ENCODE measurements at places on chromosomes 7 and 10.
A peak's percentile ranks its signal among the peaks of the same experiment; 100 is the strongest.

DNA sequence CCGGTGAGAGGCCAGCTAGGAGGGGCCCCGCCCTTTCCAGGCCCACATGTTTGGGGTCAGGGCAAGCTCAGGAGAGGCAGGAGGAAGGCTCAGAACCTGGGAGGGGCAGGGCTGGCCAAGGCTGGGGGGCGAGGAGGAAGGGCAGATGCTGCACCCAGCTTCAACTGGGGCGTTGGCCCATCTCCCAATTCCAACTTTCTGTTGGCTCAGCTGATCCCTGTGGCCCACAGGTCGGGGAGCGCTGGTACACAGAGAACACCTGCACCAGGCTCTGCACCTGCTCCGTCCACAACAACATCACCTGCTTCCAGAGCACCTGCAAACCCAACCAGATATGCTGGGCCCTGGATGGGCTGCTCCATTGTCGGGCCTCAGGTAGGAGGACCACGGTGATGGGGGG is 40.1 kb downstream of the ZAN start:
- H3K36me3 ChIP-seq = no peaks in the 10 kb centered on the region
- no peaks in the 10 kb centered on the region for H3K4me1 ChIP-seq
- H3K27ac ChIP-seq = no peak overlapping the region
- DNase-seq = no peak
- peaks cover 2% of the 10 kb centered on the region for H3K27me3 ChIP-seq
- H3K4me3 ChIP-seq = no peak overlapping the region

DNA sequence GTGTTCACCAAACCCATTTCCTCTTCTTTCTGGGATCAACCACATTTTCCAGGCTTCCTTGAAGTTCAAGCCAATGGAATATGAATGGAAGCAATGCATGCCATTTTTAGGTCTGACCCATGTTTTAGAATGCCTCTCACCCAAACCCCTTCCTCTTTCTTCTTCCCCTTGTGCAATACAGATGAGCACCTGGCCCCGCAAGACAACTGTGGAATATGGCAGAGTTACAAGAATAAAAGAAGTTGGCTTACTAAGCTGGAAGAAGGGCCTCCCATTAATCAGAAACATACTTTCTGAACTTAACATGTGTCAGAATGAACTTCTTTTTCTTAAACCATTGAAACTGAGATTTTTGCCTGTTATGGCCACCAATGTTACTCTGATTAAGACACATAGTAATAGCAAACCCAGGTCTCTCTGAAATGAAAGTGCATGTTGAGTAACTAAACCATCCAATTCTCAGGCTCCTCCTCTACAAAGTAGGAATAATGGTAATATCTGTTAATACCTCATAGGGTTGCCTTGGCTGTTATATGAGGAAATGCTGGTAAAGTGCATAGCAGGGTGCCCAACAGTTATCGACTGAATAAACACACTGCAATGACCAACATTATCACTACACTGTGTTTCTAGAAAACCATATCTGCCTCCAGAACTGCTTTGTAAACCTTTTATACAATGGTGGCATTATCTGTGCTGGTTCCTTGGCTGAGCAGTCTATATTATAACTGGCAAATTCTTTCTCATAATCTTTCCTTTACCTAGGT is 382.2 kb upstream of the NRP1 start:
- H3K36me3 ChIP-seq = no peaks in the 10 kb centered on the region
- H3K27me3 ChIP-seq = no peaks in the 10 kb centered on the region

DNA sequence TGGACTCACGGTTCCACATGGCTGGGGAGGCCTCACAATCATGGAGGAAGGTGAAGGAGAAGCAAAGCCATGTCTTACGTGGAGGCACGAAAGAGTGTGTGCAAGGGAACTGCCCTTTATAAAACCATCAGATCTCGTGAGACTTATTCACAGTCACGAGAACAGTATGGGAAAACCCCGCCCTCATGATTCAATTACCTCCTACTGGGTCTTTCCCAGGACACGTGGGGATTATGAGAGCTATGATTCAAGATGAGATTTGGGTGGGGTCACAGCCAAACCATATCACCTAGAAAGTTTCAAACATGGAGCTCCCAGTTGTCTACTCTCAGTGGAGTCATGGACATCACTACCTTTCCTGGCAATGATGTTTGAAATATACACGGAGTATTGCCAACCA is 49.6 kb downstream of the CYCS start:
- no peak for DNase-seq
- no peak overlapping the region for H3K4me3 ChIP-seq
- no peak overlapping the region for H3K27ac ChIP-seq
- no peaks in the 10 kb centered on the region for H3K27me3 ChIP-seq
- H3K36me3 ChIP-seq = no peaks in the 10 kb centered on the region

DNA sequence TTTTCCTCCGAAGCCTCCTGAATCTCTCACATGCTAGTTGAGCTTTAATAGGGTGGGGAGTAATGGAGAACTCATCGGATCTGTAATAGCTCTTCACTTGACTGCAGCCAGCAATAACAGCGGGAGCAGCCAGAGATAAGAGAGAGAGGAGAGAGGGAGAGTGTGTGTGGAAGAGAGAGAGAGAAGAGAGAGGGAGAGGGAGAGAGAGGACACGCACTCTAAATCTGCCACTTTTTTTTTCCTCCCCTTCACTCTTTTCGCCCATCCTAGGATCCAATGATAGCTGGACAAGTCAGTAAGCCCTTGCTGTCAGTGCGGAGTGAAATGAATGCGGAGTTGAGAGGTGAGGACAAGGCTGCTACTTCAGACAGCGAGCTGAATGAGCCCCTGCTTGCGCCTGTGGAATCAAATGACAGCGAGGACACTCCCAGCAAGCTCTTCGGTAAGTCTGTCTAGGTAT is 107.9 kb downstream of the POU6F2 start:
- H3K4me1 ChIP-seq = no peaks in the 10 kb centered on the region
- H3K4me3 ChIP-seq = no peak overlapping the region
- peaks cover 7% of the 10 kb centered on the region for H3K27me3 ChIP-seq
- DNase-seq = no peak
- H3K36me3 ChIP-seq = no peaks in the 10 kb centered on the region

DNA sequence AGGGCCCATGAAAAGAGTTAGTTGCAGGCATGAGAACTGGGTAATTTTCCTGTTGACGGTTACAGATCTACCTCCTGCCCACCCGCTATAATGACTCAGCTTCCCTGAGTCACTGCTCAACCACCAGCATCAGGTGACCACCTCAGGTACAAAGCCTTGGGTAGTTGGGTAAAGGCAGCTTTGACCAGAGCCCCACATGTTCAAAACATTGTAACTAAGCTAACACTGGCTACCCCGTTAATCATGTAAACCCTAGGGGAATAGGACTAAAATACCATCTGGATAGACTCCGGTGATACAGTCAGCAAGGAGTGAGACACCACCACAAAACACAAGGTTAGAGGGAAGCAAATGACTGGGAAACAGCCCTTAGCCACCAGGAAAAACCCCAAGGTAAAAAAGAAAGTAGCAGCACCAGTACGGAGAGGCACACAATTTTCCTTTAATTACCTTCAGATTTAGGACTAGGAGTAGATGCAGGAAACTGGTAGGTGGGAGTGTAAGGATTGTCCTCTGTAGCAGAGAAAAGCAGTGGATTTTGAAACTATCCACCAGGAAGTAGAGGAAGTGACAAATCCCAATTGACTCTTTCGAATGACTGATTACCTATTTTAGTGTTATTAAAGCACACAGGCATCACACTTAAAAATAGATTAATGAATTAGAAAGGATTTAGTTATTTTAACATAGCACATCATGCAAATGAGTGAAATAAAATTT is 103.5 kb upstream of the PDLIM1 start:
- no peaks in the 10 kb centered on the region for H3K27me3 ChIP-seq
- no peaks in the 10 kb centered on the region for H3K4me1 ChIP-seq
- H3K27ac ChIP-seq = no peak overlapping the region
- no peak for DNase-seq
- no peak overlapping the region for H3K4me3 ChIP-seq
- H3K36me3 ChIP-seq = no peaks in the 10 kb centered on the region

GRCh38 chr10:44619975-44620374 is 235.1 kb upstream of the CXCL12 start:
- no peaks in the 10 kb centered on the region for H3K4me1 ChIP-seq
- DNase-seq = no peak
- no peak overlapping the region for H3K27ac ChIP-seq
- H3K4me3 ChIP-seq = no peak overlapping the region
- no peaks in the 10 kb centered on the region for H3K36me3 ChIP-seq
- no peaks in the 10 kb centered on the region for H3K27me3 ChIP-seq

GRCh38 chr7:26369593-26369992 is 77.9 kb downstream of the SNX10 start:
- peaks cover 10% of the 10 kb centered on the region for H3K27me3 ChIP-seq
- DNase-seq = no peak
- no peak overlapping the region for H3K4me3 ChIP-seq
- peaks cover 17% of the 10 kb centered on the region for H3K36me3 ChIP-seq
- peaks cover 2% of the 10 kb centered on the region for H3K4me1 ChIP-seq

DNA sequence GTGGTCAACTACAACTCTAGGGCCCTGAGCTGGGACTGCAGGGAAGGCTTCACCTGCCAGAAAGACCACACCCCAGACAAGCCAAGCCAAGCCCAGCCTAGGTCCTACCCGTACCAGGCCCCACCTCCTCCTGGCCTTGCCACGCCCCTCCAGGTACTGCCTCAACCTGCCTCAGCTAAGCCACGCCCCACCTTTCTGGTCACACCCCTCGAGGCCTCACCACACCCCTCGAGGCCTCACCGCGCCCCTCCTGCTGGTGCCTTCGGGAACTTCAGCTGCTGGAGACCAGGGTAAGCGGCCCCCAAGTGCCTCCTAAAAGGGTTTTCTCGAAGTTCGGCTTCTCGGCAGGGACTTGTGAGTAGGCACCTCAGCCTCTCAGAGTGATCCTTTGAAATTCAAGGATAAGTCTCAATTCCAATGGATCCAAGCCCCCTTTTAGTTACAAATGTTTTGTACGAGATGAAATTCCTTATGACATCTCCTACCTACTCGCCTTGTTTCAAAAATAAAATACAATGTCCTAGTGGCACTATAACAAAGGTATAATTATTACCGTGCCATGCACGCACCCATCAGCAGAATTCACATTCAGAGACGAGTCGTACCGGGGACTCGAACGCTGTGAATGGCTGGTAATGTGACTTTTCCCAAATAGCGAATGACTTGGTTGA is 171.2 kb downstream of the ARHGAP21 start:
- DNase-seq = no peak
- peaks cover 4% of the 10 kb centered on the region for H3K4me1 ChIP-seq
- no peaks in the 10 kb centered on the region for H3K36me3 ChIP-seq
- no peak overlapping the region for H3K27ac ChIP-seq

DNA sequence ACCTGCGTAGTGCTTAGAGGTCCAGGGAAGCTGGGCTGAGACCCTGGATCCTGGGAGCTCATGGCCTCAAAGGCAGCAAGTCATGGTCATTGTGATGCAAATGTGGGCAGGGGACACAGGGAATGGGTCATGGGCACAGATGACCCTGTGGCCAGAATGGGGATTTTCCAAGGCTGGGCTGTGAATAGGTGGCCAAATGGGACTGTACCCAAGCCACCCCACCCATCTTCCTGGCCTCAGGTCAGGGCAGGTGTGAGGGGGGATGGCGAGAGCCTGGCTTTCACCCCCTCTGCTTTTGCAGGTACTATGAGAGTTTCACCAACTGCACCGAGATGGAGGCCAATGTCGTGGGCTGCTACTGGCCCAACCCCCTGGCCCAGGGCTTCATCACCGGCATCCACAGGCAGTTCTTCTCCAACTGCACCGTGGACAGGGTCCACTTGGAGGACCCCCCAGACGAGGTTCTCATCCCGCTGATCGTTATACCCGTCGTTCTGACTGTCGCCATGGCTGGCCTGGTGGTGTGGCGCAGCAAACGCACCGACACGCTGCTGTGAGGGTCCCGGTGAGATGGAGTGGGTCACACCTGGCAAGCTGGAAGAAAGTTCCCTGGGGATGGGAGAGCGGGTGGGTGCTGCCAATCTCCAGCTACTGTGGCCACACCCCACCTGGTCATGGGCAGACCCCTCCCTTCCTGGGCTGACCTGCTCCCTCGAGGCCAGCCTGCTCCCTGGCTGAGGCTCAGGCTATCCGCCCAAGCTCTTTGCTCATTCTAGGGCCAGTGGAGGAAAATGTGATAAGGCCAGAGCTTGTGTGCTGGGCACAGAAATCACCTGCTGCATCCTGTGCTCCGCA is 25.5 kb downstream of the RAMP3 start:
- no peak for DNase-seq
- H3K4me3 ChIP-seq = no peak overlapping the region
- no peaks in the 10 kb centered on the region for H3K36me3 ChIP-seq
- no peaks in the 10 kb centered on the region for H3K27me3 ChIP-seq
- no peak overlapping the region for H3K27ac ChIP-seq

GRCh38 chr7:44956157-44956766 is 22.6 kb downstream of the MYO1G start:
- H3K27ac ChIP-seq = no peak overlapping the region
- H3K36me3 ChIP-seq = no peaks in the 10 kb centered on the region
- peaks cover 19% of the 10 kb centered on the region for H3K4me1 ChIP-seq
- no peaks in the 10 kb centered on the region for H3K27me3 ChIP-seq

DNA sequence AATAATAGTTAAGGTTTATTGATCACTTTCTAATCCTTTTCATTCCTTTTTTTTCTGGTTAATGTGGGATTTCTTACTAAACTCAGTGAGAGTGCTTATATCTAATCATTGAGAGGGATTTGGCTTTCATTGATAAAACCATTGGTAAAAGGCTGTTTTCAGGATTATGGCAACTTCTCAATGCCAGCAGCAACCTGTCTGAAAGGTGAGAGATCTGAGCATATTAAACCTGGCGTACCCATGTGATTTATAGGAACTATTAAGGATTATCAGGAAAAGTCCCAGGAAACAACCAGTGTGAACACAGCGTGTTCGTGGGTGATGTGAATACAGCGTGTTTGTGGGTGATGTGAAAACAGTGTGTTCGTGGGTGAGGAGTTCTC is 65.9 kb downstream of the PDIA4 start:
- H3K4me1 ChIP-seq = peaks cover 28% of the 10 kb centered on the region
- no peaks in the 10 kb centered on the region for H3K36me3 ChIP-seq
- H3K27ac ChIP-seq = peak overlapping the region; percentile 80
- DNase-seq = no peak

- no peak for DNase-seq
- peak overlapping the region; percentile 85 for H3K4me3 ChIP-seq
- no peaks in the 10 kb centered on the region for H3K27me3 ChIP-seq
- H3K27ac ChIP-seq = no peak overlapping the region
- H3K4me1 ChIP-seq = peaks cover 23% of the 10 kb centered on the region
These were observed 1.2 kb upstream of the GTPBP4 start for GRCh38 chr10:986881-987619.

DNA sequence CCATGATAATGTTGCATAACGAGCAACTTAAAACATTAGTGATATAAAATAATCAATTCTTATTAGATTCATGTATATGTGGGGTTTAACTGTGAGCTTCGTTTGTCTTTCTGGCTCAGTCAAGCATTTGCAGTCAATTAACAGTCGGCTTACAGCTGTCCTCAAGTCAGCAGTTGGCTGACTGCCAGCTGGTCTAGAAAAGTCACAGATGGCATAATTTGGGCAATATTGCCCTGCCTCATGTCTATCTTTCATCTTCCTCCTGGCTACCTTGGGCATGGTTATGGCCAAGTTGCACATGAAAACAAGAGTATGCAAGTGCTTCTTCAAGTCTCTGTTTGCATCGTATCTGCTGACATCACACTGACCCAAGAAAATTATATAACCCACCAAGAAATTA is 186.1 kb upstream of the ZWINT start:
- no peaks in the 10 kb centered on the region for H3K36me3 ChIP-seq
- DNase-seq = no peak
- H3K27me3 ChIP-seq = no peaks in the 10 kb centered on the region
- no peaks in the 10 kb centered on the region for H3K4me1 ChIP-seq
- no peak overlapping the region for H3K27ac ChIP-seq
- no peak overlapping the region for H3K4me3 ChIP-seq

All from CD4-positive, alpha-beta T cell (primary cell).